ENCODE measurements at places on chromosomes 16 and 17. TPM values are rescaled to one million over a fixed set of nuclear protein-coding genes. Genes with fewer than 3 reads are reported as not detected.

Gene ZNF689
- total RNA-seq = 9.7 TPM

Gene RCVRN
- total RNA-seq = 3.8 TPM

Gene OTOP3
- total RNA-seq = not detected

Gene ABCA9
- 22.8 TPM for total RNA-seq

Gene BFAR
- total RNA-seq = 30.1 TPM

Gene PRSS33
- not detected for total RNA-seq

Gene SALL1
- 46.4 TPM for total RNA-seq

Gene CCL3
- 0.54 TPM for total RNA-seq

Gene TBC1D3G
- not detected for total RNA-seq

Gene KRTAP4-5
- total RNA-seq = not detected

Gene ADGRG1
- 171 TPM for total RNA-seq

Gene CXCL16
- 17.6 TPM for total RNA-seq

Gene STH
- 7.8 TPM for total RNA-seq

Gene SLFN5
- total RNA-seq = 12.4 TPM

Gene TUBB3
- 180 TPM for total RNA-seq

Gene OR1F1
- total RNA-seq = 2.2 TPM

Gene KRT37
- not detected for total RNA-seq

Gene TNFSF13
- 25.8 TPM for total RNA-seq

Gene ARL5C
- total RNA-seq = 1.1 TPM

Gene GPR142
- total RNA-seq = 0.59 TPM
